ENCODE measurements at places on chromosomes 12 and 14. TPM values are rescaled to one million over a fixed set of nuclear protein-coding genes. Genes with fewer than 3 reads are reported as not detected.

The ANO4 gene
- total RNA-seq, result 1.7 TPM

The OR10G2 gene
- not detected for total RNA-seq

The RNASE2 gene
- 3.7 TPM for total RNA-seq

The LGR5 gene
- 2.3 TPM for total RNA-seq

The TNFRSF1A gene
- 215 TPM for total RNA-seq

The OR4E2 gene
- not detected for total RNA-seq

The GTF2A1 gene
- 34.0 TPM for total RNA-seq

The HSPB8 gene
- total RNA-seq, result 12.5 TPM

The GPRC5D gene
- total RNA-seq, result not detected

The LBHD2 gene
- not detected for total RNA-seq

The CLEC1A gene
- total RNA-seq, result 13.7 TPM

The GPR84 gene
- total RNA-seq, result 0.53 TPM

The SOX5 gene
- 43.6 TPM for total RNA-seq

The TIMELESS gene
- total RNA-seq, result 4.4 TPM

The TRPV4 gene
- total RNA-seq, result 1.3 TPM

The RD3L gene
- total RNA-seq, result not detected

The FGF6 gene
- total RNA-seq, result not detected

Measured in sciatic nerve (tissue), 2 donors.